Mesothelial cell of epicardium (in vitro differentiated cells): ENCODE measurements at places on chromosomes 3 and 15. TPM values are rescaled to one million over a fixed set of nuclear protein-coding genes. Genes with fewer than 3 reads are reported as not detected.

DNA sequence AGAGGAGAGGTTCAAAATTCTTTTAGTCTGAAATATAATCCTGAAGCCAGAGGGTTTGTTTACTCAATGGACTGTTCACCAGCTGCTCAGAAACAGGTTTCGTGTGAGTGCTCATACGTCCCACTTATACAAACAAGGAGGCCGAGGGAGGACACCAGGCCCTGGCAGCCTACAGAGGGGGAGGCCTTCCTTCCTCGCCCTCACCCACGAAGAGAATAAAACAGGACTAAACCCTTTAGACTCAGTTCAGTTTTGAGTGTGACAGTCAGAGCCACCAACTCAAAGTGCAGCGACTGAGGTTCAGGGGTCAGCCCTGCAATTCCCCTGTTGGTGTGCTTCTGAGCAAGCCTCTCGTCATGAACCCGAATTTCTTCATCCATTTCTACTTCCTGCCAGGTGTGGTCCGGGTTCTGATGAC lies 17.3 kb downstream of the FAM174B start:
- DNase-seq, result no peak

DNA sequence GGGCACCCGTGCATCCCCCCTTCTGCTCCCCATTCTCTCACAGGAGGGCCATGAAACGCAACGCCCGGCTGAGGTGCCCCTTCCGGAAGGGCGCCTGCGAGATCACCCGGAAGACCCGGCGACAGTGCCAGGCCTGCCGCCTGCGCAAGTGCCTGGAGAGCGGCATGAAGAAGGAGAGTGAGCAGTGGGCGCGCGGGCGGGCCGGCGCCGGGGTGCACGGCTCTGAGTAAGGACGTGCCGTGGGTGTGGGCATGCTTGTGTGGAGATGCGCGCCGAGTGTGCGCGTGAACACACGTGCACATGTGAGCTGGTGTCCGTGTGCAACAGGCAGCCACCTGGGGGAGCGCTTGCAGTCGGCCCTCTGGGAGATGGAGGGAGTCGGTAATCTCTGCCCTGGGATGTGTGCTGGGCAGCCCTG lies 28.1 kb downstream of the NR1I2 start:
- DNase-seq, result no peak

GRCh38 chr3:23931597-23931996 lies 13.5 kb upstream of the NR1D2 start:
- no peak for DNase-seq

The PTPRG gene
- total RNA-seq, result 33.2 to 40.4 TPM (median 36.3 TPM) in 3 replicates

DNA sequence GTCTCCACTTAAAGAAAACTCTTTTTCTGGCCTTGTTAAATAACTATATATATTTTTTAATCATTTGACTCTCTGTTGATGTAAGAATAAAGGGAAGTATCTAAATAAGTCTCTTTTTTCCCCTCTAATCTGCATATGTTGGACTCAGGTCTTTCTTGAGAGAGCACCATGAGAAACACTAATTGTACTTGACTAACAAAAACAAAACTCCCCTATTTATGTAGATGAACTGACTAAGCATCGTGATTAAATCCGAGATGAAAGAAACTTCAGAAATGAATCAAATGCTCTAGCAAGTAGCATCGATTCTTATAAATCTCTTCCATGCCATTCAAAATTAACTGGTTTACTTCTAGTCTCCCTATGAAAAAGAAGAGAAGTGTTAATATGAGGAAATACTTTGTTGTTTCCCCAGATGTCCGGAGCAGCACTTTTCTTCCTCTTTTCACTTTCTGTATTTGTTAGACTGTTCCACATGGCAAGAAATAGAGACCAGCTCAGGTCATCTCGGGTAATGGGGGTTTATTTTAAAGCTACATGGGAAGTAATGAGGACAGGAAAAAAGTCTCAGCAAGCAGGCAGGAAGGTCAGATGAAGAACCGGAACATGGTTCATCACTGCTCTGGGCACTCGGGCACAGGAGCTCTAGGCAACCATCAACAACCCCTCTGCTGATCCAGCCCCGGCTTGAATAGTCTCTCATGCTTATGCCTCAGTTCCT lies 288.3 kb downstream of the CNTN6 start:
- no peak for DNase-seq

DNA sequence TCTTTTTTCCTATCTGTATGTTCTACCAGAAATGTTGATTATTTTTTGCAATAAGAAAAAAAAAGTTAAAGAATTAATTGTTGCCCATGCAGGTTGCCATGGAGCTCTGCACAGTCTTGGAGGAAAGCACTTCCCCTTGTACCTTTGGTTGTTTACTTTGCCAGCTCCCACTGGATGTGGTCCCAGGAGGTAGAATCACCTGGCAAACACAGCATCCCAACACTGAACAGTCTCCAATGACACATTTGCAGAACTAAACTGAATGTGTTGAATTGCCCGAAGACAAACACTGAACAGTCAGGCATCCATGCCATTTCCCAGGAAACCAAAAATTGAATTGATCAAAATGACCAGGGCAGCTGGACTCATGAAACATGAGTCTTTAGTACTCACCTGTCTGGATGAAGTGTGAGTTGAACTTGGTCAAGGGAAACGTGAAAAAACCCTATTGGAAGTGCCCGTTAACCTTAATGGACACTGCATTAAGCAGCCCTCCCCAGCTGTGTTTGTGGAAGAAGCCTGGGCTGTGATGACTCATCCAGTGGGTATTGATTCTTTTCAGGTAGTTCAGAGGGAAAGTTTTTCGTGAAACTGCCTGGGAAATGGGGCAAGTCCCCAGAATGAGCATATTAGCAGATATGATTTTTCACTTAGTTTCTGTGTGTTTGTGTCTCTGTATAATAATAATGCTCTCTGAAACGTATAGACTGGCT lies 284.7 kb upstream of the STT3B start:
- DNase-seq, result no peak

The SATB1 gene
- 72.6 to 81.4 TPM (median 76.7 TPM) in 3 replicates for total RNA-seq

DNA sequence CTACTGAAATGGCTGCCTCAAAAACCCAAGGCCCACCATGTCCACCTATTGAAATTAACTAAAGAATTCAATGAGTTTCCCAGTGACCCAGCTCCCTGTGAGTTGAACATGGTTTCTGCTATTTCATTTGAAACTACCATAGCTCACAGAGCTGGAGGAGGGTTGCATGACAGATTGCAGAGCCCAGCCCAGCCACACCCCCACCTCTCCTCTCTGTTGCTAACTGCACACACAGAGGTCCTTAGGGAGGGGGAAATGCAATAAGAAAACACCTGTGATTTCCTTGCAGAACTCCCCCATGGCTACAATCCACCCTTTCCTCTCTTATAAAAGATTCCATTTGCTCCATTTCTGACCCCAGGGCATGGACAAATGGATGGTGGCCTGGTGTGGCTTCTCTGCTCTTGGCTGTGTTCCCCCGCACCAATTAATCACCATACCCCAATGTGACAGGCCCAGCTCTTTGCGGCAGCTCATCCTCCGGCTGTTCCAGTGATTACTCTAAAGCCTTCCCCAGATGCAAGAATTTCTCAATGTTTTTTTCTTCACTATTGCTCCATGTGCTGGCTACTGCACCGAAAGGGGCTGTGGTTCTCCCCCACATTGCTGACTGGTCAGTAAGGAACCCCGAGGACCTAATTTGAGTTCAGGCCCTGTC lies 208.4 kb upstream of the KBTBD8 start:
- no peak for DNase-seq

- no peak for DNase-seq
These were observed 7.3 kb downstream of the ARL6IP5 start for GRCh38 chr3:69092030-69092516.

The POLQ gene
- total RNA-seq, result 4.2 to 6.2 TPM (median 4.9 TPM) in 3 replicates

- DNase-seq, result no peak
These were observed 31.2 kb upstream of the FXR1 start for GRCh38 chr3:180881065-180881801.

The ITIH1 gene
- not detected in 3 replicates for total RNA-seq

DNA sequence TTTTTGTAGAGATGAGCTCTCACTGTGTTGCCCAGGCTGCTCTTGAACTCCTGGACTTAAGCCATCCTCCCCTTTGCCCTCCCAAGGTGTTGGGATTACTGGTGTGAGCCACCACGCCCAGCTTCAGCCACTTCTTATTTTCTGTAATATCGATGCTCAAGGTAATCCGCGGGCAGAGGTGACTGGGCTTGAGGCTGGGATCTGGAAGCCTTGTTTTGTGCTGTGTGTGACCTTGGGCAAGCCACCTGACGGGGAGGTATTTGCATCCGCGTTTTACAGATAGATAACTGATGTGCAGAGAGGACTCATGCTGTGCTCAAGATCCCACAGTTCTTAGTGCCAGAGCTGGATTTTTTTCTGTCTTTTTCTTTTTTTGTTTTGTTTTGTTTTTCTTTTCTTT lies 27.8 kb upstream of the SEMA4B start:
- no peak for DNase-seq

DNA sequence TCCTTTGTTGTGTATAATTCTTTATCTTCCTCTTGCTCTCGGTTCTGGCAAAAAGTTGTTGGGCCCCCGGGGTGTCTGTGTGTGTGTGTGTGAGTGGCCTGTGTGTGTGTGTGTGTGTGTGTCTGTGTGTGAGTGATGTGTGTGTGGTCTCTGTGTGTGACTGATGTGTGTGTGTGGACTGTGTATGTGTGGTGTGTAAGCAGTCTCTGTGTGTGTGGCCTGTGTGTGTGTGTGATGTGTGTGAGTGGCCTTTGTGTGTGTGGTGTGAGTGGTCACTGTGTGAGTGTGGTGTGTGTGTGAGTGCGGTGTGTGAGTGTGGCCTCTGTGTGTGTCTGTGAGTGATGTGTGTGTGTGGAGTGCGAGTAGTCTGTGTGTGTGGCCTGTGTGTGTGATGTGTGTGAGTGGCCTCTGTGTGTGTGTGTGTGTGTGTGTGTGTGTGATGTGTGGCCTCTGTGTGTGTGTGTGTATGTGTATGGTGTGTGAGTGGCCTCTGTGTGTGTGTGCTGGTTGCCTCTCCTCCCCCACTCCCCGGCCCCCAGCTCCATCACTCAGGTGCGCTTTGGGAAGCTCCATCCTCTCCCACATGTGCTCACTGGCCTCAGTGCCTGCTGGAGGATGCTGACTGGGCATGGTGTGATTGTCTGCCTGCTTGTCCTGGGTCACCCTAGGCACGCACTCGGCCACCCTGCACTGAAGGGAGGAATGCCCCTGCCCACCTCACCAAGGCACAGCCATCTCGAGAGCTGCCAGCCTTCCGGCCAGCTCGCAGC lies 8.8 kb downstream of the LINGO1 start:
- DNase-seq, result no peak

DNA sequence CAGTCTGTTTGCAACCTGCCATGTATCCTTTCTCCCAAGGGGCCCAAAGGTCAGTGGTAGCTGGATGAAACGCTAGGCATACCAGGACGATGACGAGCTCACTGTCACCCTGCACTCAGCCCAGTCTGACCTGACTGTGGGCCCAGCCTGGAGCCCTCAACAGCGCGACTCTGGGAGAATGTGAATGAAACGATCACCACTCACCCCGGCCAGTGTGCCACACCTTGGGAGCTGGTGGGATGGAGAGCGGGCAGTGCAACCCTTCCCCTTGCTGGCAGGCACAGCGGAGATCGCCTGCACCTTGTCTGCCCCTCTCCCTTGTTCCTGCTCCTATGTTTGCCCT lies 27.2 kb downstream of the SRPRB start:
- no peak for DNase-seq
